Hindlimb muscle (tissue), 1 donor: ENCODE measurements at places on chromosomes 12 and 14. TPM values are rescaled to one million over a fixed set of nuclear protein-coding genes. Genes with fewer than 3 reads are reported as not detected.

Gene WNT1
- not detected for polyA plus RNA-seq

DNA sequence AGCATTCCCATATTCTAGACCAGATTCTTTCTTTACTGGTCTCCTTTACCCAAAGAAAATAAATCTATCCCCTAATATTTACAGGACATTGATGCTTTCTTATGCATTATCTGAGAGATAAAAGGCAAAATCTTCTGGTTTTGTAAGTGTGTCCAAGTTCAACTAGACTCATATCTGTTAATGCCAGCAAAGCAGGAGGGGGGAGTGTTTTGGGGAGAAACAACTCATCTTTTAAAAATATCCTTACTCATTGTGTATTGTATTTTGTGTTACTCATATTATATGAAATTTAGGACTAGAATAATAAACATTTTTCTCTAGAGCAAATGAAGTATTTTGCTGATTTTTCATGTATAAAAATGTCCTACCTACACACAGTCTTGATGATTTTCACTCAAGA lies 54.8 kb downstream of the SAMD4A start:
- DNase-seq = no peak

Gene PDZRN4
- 1.8 TPM for polyA plus RNA-seq

Gene TPPP2
- 0.72 TPM for polyA plus RNA-seq

DNA sequence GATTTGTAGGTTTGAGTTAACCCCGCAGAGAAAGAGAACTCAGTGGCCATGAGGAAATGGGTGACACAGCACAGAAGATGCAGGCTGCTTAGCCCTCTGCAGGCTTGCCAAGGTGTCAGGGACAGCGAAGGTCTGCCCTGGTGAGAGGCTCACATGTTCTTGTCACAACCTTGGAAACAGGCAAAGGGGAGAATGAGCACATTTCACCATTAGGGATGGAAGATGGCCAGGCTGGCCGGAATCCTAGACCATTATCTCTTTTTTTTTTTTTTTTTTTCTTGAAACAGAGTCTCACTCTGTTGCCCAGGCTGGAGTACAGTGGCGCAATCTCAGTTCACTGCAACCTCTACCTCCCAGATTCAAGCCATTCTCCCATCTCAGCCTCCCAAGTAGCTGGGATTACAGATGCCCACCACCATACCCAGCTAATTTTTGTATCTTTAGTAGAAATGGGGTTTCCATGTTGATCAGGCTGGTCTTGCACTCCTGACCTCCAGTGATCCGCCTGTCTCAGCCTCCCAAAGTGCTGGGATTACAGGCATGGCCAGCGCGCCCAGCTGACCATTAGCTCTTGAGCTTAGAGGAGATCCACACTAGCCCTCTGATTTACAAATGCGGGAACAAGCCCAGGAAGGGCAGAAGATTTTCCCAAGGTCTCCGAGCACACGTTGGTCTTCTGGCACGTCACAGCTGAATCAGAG lies 34.6 kb downstream of the LTBP2 start:
- no peak for DNase-seq

GRCh38 chr12:2212537-2212936 lies 159.8 kb downstream of the CACNA1C start:
- no peak for DNase-seq

DNA sequence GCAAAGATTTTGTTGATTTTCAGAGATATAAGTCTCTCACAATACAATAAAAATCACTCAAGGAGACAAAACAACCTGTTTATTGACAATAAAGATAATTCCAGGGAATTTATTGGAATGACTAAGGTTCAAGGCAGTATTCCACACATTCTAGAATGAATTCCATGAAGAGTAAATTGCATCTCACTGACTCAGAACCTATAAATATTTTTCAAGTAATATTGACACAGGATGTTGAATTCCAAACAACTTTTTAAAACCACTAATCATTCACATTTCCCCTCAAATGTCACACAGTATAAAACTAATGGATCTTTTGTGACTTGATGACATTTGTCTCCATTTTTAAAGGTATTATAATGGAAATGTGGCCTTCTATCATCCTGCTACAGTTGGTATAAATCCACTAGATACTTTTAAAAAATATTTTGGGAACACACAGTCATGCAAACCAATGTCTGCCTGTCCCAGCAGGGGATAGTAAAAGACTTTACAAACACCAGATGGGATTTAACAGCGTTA lies 42.1 kb upstream of the LGR5 start:
- DNase-seq = no peak

GRCh38 chr14:105322791-105323556 lies 8.4 kb downstream of the PACS2 start:
- no peak for DNase-seq

Gene LALBA
- not detected for polyA plus RNA-seq
